ENCODE measurements at places on chromosomes 3 and 15.

GRCh38 chr3:129888771-129889170 is 4.7 kb downstream of the TMCC1 start:
- DNase-seq, result no peak

GRCh38 chr3:70981231-70981880 is 602.2 kb downstream of the FOXP1 start:
- no peak for DNase-seq

DNA sequence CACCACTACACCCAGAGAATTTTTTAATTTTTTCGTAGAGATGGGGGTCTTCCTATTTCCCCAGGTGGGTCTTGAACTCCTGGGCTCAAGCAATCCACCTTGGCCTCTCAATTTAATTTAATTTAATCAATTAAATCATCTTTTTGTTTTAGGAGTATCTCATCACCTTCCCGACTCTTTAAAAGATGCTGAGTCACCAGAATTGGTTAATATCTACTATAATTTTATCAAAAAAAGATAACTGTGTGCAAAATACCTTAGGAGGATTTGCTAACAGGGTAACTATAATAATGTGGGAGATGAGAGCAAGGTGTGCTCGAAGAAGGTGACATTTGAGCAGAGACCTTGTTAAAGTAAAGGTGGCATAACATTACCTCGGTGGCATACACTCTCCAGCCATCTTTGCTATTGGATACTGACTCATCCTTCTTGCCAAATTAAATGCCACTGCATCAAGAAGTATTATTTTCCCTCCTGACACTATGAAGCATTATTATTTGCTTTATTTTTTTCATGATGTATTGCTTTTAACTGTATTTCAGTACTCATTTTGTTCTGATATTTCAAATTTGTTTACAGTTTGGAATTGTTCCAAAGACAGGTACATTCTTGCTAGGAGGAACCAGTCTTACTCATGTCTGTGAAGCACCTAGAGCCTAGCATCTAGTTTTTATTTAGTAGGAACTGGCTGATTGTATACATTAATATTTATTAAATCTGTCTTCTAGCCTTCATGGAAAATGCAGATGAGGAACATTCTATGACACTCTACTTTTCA is 200.7 kb downstream of the MBNL1 start:
- no peak for DNase-seq

GRCh38 chr3:117919621-117920020 is 1115.0 kb downstream of the IGSF11 start:
- DNase-seq, result no peak

GRCh38 chr15:34099914-34100313 is 1.7 kb downstream of the EMC7 start:
- no peak for DNase-seq

GRCh38 chr3:136804141-136804540 is 14.8 kb upstream of the SLC35G2 start:
- DNase-seq, result no peak

GRCh38 chr3:141454054-141454453 is 32.8 kb upstream of the RASA2 start:
- DNase-seq, result no peak

GRCh38 chr3:128567705-128568356 is 74.8 kb upstream of the GATA2 start:
- DNase-seq, result no peak

- no peak for DNase-seq
Measured at GRCh38 chr3:14505803-14506500, 34.2 kb downstream of the GRIP2 start.

DNA sequence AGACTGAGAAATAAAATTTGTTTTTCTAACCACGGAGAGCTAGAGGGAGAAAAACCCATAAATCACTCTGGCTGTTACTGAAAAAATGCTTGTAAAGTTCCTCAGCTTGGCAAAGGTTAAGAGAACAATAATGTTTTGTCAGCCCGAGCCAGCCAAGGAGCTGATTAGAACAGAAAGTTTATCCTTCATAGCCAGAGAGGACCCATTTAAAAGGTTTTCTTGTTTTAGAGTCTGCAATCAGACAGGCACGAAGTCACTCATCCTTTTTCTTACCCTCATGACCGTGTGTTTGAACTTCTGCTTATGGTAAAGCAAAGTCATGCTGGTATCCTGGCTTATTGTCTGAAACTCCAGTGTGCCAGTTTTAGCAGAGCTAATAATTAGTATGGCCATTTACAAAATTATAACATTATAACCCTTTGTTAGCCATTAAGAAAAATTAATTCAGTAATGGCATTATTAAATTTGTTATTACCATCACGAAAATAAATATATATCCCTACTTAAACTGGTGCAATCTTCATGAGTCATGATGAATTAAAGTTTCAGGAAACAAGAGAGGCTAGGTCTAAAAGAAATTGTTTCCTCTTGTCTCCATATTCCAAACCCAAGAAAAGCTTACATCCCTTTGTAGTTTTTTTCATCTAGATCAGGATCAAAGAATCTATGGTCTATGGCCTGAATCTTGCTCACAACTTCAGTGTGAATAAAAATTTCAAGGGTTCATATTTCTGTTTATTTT is 13.5 kb upstream of the STXBP5L start:
- DNase-seq, result no peak

GRCh38 chr3:45082142-45082538 is 56.0 kb downstream of the CLEC3B start:
- no peak for DNase-seq

DNA sequence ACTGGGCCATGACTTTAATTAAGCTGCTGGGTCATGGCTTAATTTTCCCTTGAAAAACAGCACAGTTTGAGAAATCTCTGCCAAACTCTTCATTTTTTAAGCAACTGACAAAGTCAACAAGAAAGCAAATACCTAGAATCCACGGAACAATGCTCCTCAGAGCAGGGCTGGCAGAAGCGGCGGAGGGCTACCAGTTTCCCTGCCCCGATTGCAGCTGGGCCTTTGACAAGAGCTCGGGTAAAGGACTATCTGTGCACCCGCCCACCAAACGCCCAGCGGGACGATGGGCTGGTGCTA is 1.2 kb downstream of the GOLIM4 start:
- peak; percentile 78 for DNase-seq

GRCh38 chr3:45841420-45841756 is 531 bp downstream of the LZTFL1 start:
- DNase-seq, result peak; percentile 57

DNA sequence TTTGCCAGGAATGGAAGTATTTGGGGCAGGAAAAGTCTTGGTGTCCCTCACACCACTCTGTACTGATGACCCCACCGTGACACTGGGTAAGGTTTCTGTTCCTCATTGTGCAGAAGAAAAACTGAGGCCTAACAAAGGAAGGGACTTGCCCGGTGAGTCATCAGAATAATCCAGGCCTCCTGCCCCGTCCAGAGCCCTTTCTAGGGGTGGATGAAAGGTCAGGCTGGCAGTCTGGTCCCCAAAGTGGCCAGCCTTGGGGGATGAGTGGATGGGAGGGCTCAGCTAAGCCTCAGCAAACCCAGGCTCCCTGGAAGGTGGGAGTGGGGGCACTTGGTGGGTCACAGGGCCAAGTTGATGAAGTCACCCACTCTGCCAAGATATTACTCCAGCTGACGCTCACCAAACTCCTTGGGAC is 2.3 kb upstream of the DNAH1 start:
- no peak for DNase-seq

- no peak for DNase-seq
Measured at GRCh38 chr3:43448098-43448497, 161.8 kb downstream of the SNRK start.

DNA sequence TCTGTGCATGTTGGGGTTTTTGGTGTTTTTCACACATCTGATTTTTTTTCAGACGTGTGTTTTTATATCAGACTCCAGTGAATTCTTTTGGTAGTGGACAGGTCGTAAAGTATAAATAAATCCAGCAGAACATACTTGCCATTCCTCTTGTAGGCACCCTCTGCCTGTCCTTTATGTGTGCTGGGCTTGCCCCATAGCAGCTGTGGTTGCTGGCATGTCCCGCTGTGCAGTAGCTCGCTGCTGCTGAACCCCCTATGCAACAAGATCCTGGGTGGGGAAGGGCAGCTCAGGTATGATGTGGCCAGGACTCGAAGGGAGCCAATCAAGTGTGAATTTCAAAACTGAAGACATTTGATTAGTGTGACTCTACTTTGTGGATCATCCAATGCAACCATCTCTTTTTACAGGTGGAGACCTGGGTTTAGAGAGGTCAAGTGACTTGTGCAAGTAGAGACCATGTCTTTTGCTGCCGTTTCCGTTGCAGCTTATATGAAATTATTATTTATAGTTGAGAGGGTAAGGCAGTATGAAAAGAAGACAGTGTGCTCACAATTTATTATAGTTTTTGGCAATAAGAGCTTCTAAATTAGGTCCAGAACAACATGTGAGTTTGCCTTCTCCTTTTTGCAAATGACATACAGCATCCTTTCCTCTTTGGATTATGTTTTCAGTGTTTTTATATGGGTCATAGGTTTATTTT is 350.8 kb upstream of the C2CD4B start:
- no peak for DNase-seq

GRCh38 chr3:188722963-188723362 is 448.8 kb upstream of the TPRG1 start:
- no peak for DNase-seq

- DNase-seq, result no peak
Measured at GRCh38 chr3:49699281-49699979, 10.1 kb downstream of the RNF123 start.

DNA sequence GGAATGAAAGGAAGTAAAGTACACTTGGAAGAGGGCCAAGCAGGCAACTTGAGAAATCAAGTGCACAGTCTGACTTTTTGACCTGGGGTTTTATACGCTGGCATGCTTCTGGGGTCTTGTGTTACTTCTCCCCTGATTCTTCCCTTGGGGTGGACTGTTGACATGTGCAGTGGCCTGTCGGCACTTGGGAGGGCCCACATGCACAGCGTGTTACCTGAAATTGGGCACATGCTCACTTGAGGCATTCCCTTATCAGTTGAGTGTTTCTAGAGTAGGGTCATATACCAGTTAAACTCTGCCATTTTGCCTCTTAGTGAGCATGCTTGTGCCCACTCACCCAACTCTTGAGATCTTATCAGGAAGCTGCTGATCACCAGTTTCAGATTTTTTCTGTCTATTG is 329.1 kb upstream of the SOX2 start:
- DNase-seq, result no peak

DNA sequence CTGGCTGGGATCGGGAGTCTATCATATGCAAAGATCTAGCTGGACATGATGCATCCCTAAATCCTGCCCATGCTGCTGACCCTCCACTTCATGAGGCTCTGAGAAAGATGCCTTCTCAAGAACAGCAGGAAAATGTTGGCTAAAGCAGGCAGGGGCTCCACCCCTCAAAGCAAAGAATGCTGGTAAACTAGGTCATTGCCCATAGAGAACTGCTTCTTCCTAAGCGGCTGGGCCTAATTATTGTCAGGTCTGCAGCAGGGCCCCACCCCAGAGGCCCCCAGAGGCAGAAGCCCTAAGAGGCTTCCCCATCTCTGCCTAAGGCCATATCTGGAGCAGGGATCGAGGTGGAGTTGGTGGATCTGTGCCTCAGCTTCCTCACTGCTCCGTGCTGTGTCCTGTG is 447.4 kb upstream of the PROK2 start:
- DNase-seq, result no peak

DNA sequence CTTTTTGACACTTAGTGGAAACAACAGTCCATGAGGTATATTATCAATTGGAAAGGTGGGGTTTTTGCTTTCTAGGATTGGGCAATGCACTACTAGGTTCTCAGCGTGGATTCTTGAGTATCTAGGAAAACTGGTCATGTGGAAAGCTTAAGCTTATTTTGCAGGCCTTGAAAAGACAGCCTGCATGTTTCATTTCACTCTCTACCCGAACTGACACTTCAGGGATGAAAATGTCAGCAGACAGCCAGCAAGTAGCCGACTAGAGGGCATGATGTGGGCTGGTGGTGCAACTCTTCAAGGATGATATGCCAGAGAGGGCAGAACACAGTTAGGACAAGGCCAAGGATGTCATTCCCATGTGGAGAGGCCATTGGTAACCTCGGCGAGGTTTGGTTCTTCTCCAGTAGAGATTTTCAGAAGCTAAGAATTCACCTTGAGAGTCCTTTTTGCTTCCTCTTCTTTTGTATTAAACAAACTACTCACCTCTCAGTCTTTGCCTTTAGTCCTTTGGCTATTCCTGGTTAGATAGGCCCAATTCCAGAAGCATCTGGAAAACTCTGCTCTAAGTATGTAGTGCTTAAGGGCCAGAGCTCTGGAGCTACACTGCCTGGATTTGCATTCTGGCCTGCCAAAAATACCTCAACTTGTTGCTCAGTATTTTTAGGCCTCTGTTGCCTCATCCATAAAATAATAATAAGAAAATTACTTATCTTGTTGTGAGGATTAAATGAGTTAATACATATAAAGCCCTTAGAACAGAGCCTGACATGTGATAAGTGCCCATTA is 17.9 kb downstream of the LPP start:
- DNase-seq, result no peak

- DNase-seq, result no peak
Measured at GRCh38 chr3:46609212-46609721, 3.1 kb upstream of the FAM240A start.

DNA sequence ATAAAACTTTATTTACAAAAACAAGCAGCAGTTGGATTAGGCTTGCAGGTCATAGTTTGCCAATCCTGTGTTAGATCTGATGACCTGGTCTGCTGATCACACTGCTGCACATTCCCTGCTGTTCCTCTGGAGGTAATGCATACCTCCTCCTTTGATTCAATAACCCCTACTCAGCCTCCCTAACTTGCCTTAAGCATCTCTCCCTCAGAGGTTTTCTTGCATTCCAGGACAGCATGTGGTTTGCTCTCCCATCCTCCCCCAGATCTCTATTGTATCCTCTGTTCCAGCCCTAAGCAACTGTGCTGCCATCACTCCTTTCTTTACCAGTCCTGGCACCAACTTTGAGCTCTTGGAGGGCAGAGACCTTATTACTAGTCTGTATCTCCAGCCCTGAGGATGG is 63.4 kb downstream of the CACNA2D3 start:
- DNase-seq, result no peak

DNA sequence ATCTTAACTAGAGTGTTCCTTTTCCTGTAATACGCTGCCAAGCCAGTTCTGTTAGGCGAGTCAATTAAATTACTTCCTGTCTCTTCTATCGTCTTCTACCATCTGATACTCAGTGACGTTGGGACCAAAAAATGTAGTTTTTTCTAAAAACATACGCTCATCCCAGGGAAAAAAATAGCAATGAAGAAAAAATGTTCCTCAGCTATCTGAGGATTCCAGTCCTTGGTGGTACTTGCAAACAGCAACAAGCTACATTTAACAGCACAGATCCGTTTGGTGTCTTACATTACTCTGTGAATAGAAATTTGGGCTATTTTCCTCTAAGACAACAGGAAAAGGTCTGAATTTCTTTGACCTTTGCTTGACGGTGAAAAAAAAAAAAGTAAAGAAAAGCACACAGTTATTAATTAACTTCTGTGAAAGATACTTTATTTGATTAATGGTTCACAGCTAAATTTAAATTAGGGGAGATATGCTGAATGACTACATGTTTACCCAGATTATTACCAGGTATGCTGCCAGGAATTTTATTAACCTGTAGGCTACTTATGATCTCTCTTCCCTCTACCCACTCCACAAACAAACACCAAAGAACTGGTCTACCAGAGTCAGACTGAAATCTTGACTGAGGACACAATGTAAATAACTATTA is 254.4 kb upstream of the ZPLD1 start:
- peak; percentile 36 for DNase-seq

Data from Kasumi-1 (cell line).